ENCODE measurements at places on chromosomes 3 and 15.

DNA sequence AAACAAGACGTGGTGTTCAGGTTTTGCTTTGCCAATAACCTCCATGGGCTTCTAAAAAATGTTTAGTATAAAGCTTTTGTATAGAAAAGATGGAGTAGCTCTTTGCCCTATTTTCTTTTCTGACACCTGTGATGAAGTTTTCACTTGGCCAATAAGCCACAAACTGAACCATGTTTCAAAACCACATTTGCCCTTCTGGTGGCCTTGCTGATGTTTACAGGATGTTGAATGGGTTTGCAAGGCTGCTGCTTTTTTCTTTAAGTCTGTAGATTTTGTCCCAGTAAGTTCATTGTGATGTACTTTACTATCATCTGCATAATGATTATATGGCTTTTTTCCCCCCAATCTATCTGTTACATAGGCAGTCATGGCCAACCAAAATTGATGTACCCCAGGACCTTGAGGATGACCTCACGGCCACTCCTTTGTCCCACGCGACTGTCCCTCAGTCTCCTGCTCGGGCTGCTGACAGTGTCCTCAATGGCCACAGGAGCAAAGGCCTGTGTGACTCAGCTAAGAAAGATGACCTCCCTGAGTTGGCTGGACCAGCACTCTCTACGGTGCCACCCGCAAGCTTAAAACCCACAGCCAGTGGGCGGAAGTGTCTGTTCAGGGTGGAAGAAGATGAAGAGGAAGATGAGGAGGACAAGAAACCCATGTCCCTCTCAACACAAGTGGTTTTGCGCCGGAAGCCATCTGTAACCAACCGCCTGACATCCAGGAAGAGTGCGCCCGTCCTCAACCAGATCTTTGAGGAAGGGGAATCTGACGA is 60.8 kb downstream of the SNRK start:
- DNase-seq, result no peak

DNA sequence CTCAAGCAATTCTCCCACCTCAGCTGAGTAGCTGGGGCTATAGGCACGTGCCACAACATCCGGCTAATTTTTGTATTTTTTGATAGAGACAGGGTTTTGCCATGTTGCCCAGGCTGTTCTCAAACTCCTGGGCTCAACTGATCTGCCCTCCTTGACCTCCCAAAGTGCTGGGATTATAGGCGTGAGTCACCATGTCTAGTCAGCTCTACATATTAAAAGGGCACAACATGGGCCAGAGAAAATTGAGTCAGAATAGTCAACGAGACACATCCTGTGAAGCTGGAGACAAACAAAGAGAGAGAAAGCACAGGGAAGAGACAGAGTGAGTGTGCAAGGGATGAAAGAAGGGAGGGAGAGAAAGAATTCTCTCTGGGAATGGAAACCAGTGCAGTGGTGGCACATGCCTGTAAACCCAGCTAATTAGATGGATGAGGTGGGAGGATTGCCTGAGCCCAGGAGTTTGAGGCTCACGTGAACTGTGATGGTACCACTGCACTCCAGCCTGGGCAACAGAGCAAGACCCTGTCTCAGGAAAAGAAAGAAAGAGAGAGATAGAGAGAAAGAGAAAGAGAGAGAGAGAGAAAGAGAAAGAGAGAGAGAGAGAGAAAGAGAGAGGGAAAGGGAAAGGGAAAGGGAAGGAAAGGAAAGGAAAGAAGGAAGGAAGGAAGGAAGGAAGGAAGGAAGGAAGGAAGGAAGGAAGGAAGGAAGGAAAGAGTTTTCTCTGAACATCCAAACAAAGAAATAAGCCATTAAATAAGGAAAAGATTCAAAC is 107.2 kb upstream of the SLC25A36 start:
- DNase-seq, result no peak

- DNase-seq, result no peak
Measured at GRCh38 chr3:126569390-126569975, 10.8 kb upstream of the C3orf22 start.

DNA sequence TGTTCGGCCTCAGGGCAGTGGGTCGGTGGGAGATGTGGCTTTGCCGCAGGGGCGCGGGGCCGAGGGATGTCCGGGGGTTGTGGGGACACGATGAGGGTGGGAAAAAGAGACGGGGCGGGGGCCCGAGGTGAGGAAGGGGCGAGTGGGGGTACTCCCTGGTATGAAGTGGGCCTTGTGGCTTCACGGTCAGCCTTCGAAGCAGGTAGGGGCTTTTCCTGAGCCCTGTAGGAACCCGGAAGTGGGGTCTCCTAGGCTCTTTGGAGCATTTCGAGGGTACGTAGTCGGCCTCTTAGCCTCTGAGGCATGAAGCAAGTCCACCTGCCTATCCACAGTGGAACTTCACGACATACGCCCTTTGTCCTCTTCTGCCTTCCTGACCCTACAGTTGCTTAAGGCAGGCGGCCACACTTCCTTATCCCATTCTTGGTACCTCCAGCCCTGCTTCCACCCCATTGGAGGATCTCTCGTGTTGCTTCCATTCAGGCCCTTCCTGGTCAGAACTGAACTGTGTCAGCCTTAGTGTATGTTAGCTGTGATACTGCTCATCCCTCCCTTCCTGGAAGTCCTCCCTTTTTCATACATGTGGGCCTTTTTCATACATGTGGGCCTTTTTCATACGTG is 389 bp downstream of the ARPC4 start:
- no peak for DNase-seq

- no peak for DNase-seq
Measured at GRCh38 chr3:48432411-48433371, 2.8 kb upstream of the PLXNB1 start.

GRCh38 chr3:129536374-129536667 is 6.7 kb upstream of the H1-8 start:
- DNase-seq, result no peak

GRCh38 chr3:55675478-55675877 is 188.4 kb upstream of the WNT5A start:
- DNase-seq, result no peak

DNA sequence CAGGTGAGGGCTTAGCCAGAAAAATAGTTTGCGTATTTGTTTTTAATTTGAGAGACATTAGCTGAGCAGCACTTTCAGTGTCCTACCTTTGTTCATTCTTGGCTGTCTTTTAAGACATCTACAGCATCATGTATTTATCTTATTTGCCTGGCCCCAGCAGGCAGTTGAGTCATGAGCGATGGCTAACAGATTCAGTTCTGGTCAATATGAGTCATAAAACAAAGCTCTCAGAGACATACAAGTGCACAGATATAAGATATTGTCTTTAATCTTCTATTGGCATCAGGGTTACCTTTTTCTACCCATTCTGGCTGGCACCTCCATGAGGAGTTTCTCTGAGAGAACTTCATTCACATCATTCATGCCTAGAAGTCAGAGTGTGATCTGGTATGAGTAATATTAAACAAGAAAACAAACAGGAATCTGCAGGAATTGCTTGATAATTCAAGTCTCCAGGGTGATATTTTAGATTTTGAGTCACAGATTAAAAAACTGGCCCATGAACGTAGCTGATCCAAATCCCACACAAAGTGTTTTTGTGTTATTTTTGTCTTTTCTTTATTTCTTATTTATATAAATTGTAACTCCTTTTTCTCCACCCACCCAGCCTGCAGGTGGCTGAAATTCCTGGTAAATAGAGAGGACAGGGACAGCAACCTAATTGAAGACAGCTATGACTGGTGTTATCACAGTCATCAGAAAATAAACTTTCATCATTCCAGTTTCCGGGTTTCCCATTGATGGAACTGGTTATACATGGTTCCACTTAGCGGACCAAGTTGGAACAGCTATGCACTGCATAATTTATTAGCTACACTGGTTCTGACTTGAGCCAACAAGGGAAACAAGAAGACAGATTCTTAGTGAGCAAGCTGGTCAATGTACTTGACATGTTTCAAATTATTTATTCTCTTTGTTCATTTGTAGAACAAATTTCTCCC is 47.3 kb downstream of the PLSCR2 start:
- DNase-seq, result no peak

DNA sequence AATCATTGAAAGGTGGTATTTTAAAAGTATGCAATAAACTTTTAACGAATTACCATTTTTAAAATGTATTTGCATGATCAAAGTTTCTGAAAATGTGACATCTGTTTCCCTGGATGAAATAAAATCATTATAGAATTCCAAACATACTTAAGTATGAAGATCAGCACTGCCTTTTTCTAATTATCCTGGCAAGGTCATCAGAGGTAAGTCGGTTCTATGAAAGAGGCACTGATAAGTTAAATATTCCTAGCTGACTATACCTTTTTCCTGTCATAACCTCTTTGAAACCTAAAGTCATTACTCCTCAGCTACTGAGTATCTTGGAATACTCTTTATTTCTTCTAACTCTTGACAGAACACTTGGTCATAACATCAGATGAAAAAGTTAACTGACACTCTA is 406.1 kb upstream of the ALCAM start:
- no peak for DNase-seq

DNA sequence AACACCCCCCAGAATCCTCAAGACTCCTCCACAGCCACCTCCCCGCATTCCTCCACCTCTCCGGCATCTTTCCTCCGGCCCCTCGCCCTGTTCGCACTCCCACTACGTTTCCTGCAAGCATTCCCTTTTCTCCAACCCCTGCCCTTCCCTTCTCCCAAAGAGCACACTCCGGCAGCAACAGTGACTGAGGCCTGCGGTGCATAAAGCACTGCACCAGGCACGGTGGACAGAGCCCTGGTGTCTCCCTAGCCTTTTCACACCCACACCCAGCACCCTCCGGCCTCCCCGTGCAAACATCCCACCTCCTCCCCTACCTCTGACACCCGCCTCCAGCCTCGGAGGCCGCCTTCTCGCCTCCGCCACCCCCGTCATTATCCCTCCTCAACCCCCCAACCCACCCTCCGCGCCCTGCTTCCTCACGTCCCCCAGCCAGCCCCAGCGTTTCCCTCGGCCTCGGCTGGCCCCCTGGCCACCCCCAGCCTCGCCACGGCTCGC is 577 bp downstream of the ZNF148 start:
- DNase-seq, result no peak

GRCh38 chr3:143839980-143840379 is 8.3 kb downstream of the SLC9A9 start:
- DNase-seq, result no peak

- no peak for DNase-seq
Measured at GRCh38 chr3:120497336-120497735, 46.5 kb upstream of the FSTL1 start.

- no peak for DNase-seq
Measured at GRCh38 chr15:76345880-76346668, 9.5 kb downstream of the ISL2 start.

- no peak for DNase-seq
Measured at GRCh38 chr15:80106051-80106450, 46.6 kb downstream of the ZFAND6 start.

DNA sequence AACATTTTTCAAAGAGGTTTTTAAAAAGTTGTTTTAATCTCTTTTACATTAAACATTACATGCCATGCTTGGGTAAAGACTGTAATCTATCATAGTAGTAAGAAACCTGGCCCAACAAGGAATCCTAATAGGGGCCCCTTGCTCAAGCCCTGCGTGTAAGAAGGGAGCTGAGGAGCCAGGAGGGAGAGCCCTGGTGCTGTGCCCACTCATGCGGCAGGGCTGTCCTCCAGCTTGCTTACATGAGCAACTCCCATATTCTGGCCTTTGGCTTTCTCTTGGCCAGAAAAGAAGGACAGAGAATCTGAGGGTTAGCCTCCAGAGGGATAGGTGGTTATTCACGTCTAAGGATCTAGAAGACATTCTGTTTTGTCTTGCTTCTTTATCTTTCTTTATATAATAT is 49.8 kb downstream of the KBTBD12 start:
- no peak for DNase-seq

DNA sequence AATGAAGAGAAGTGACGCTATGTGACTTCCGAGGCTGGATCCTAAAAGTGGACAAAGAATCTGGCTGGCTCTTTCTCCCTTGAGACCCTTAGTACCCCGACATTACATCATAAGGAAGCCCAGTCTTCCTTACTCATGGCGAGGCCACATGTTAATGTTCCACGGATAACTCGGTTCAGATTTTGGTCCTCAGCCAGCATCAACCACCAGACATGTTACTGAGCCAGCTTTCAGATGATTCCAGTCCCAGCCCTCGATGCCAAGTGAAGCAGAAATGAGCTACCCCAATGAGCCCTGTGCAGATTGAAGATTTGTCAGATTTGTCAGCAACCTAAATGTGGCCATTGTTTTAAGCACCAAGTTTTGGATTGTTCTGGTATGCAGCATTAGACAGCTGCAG is 46.6 kb downstream of the SLCO2A1 start:
- no peak for DNase-seq

DNA sequence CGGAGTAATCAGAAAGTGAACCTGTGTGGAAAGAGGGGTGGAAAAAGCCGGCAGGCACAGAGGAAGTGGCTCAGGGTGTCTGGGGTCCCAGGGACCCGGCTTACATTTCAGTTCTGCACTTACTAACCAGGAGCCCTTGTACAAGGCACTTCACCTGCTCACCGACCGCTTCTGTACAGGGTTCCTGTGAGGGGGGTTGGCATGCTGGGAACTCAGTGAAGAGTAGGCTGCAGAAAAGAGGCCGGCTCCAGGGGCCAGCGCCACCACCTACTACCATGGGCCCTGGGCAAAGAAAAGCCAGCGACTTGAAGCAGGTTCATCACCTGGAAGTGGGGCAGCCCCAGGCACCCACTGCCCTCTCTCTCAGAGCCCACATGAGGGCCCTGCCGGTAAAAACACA is 6.2 kb downstream of the STIMATE start:
- DNase-seq, result peak; percentile 48

DNA sequence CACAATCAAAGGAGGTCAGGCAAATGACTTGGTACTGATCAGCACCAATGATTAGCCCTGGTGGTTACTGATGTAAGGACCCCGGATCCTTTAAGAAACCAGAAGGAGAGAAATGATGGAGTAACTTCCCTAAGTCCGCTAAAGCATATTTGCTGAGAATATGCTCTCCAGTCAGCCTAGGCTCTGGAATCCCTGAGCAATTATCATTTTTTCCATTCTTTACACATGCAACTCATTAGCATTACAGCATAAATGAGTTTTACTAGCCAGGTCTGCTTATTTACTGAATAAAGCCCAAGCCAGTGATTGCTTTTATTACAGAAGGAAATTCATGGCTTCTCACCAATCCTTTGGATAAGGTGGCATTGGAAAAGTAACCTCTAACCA is 139.2 kb upstream of the WNT5A start:
- no peak for DNase-seq

- no peak for DNase-seq
Measured at GRCh38 chr3:161177991-161178390, 43.1 kb upstream of the NMD3 start.

GRCh38 chr3:108493862-108494261 is 16.5 kb downstream of the MYH15 start:
- DNase-seq, result no peak

DNA sequence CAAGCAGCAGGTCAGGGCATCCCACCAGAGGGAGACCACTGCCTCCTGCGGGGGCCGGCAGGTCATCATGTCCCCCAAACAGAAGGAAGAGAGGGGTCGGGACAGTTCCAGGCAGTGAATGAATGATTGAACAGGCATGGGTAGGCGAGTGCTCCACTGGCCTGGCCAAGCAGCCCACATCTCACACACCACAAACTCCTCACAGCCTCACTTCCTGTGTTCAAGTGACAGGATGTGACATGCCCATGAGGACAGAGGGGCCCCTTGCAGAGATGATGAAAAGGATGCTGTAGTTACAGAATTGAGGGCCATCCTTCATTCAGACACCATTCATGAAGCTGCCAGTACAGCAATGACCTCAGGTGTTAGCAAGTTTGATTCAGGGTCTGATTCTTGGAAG is 3.7 kb downstream of the IQSEC1 start:
- peak; percentile 11 for DNase-seq

GRCh38 chr3:188389711-188390342 is 235.9 kb downstream of the LPP start:
- peak; percentile 22 for DNase-seq

- DNase-seq, result no peak
Measured at GRCh38 chr3:9122732-9123364, 126.6 kb downstream of the SRGAP3 start.
